ENCODE measurements at places on chromosomes 16 and 17. TPM values are rescaled to one million over a fixed set of nuclear protein-coding genes. Genes with fewer than 3 reads are reported as not detected.
A peak's percentile ranks its signal among the peaks of the same experiment; 100 is the strongest.

DNA sequence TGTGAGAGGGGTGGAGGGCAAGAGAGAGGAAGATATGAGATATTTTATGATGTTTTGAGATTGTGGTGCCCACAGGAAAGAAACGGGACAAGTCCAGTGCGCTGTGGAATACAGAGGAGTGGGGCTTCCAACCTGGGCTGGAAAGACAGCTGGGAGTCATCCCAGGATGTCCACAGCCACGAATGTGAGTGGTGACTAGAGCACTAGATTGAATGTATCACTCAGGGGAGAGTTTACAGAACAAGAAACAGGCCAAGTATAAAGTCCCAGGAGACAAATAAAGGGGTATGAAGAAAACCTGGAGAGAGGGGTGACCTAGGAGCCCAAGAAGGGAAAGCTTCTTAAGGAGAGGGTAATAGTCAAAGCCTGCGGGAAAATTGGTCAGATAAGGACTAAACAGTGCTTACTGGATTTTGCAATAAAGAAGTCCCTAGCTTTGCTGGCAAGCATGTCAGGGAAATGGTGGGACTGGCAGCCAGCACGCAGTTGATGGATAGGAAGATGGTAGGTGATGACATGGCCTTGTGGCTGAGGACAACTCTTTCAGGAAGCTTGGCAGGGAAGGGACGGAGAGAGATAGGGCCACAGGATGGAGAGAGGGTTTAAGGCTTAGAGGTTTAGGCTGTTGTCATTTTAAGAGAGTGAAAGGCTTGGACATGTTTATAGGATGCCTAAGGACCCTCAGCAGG, 114.5 kb downstream of the AXIN2 start:
- no peaks in the 10 kb centered on the region for H3K4me1 ChIP-seq
- H3K4me3 ChIP-seq, result no peak overlapping the region
- peaks cover 11% of the 10 kb centered on the region for H3K27me3 ChIP-seq
- H3K27ac ChIP-seq, result no peak overlapping the region
- H3K36me3 ChIP-seq, result no peaks in the 10 kb centered on the region

DNA sequence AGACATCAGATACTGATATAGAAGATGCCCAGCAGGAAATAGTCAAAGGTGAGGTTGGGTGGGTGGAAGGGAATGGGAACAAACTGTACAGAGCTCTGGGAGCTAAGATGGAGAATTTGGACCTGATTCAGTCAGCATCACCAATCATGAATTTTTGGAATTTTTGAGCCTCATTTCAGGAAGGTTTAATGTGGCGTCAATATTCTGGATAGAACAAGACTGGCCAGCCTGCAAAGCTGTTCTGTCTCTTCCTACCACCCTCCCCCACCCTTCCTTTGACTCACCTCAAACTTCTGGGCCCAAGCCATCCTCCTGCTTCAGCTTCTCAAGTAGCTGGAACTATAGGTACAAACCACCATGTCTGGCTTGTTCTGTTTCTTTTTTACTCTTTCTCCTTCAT, 32.6 kb downstream of the CTCF start:
- no peak for DNase-seq
- H3K36me3 ChIP-seq, result peaks cover 9% of the 10 kb centered on the region
- no peak overlapping the region for H3K27ac ChIP-seq
- H3K4me1 ChIP-seq, result peaks cover 24% of the 10 kb centered on the region
- no peak overlapping the region for H3K4me3 ChIP-seq

DNA sequence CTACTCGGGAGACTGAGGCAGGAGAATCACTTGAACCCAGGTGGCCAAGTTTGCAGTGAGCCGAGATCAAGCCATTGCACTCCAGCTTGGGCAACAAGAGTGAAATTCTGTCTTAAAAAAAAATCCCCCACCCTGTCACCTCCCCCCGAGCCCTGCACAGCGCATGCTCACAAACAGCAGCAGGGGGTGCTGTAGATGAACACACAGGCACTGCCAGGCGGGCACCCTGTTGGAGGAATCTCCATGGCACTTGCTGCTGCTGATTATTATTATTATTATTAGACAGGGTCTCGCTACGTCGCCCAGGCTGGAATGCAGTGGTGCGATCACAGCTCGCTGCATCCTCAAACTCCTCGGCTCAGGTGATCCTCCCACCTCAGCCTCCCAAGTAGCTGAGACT, 24.6 kb downstream of the FZD2 start:
- H3K4me1 ChIP-seq, result peaks cover 2% of the 10 kb centered on the region
- peaks cover 26% of the 10 kb centered on the region for H3K27me3 ChIP-seq
- no peaks in the 10 kb centered on the region for H3K36me3 ChIP-seq

- no peak overlapping the region for H3K4me3 ChIP-seq
- peaks cover 8% of the 10 kb centered on the region for H3K4me1 ChIP-seq
- H3K27ac ChIP-seq, result no peak overlapping the region
- peaks cover 4% of the 10 kb centered on the region for H3K27me3 ChIP-seq
- H3K36me3 ChIP-seq, result no peaks in the 10 kb centered on the region
- no peak for DNase-seq
Observed at GRCh38 chr16:23368469-23368868, 66.4 kb downstream of the SCNN1B start.

GRCh38 chr16:69754143-69754468, 620 bp downstream of the NOB1 start:
- no peaks in the 10 kb centered on the region for H3K27me3 ChIP-seq
- H3K27ac ChIP-seq, result peak overlapping the region; percentile 97
- no peak for DNase-seq
- H3K4me3 ChIP-seq, result peak overlapping the region; percentile 99
- H3K36me3 ChIP-seq, result peaks cover 20% of the 10 kb centered on the region

- H3K4me1 ChIP-seq, result no peaks in the 10 kb centered on the region
- peaks cover 2% of the 10 kb centered on the region for H3K36me3 ChIP-seq
- no peak overlapping the region for H3K27ac ChIP-seq
Observed at GRCh38 chr16:27740496-27741201, 190.7 kb downstream of the KATNIP start.

- H3K36me3 ChIP-seq, result peaks cover 8% of the 10 kb centered on the region
- DNase-seq, result no peak
- no peaks in the 10 kb centered on the region for H3K27me3 ChIP-seq
- peaks cover 2% of the 10 kb centered on the region for H3K4me1 ChIP-seq
Observed at GRCh38 chr16:87835882-87836331, 33.4 kb downstream of the SLC7A5 start.

- H3K36me3 ChIP-seq, result peaks cover 23% of the 10 kb centered on the region
- no peak overlapping the region for H3K27ac ChIP-seq
- DNase-seq, result no peak
- H3K4me1 ChIP-seq, result peaks cover 4% of the 10 kb centered on the region
Observed at GRCh38 chr17:67577429-67578141, 140.2 kb upstream of the NOL11 start.

DNA sequence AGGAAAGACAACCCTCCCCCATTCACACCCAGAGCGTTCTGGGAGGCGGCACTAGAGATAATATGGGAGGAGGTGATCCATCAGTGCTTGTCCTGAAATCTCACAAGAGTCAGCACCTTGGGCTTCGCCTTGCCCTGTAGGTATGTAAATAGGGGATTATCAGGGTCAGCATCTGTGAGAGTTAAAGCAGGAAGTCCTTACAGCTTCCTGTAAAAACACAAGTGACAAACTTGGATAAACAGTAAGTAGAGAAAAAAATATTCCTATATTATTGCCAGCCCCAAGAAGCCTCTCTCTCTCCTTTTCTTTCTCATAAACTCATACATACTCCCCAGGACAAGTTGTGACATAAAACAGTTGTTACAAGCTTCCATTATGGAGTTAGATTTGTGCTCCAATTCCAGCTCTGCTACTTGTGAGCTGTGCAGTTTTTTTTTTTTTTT, 187.7 kb downstream of the MAF start:
- H3K4me3 ChIP-seq, result no peak overlapping the region
- H3K27me3 ChIP-seq, result peaks cover 18% of the 10 kb centered on the region
- no peak for DNase-seq
- H3K27ac ChIP-seq, result no peak overlapping the region

GRCh38 chr17:79648181-79648831, 37.5 kb upstream of the RBFOX3 start:
- H3K27me3 ChIP-seq, result peaks cover 9% of the 10 kb centered on the region
- no peak for DNase-seq

DNA sequence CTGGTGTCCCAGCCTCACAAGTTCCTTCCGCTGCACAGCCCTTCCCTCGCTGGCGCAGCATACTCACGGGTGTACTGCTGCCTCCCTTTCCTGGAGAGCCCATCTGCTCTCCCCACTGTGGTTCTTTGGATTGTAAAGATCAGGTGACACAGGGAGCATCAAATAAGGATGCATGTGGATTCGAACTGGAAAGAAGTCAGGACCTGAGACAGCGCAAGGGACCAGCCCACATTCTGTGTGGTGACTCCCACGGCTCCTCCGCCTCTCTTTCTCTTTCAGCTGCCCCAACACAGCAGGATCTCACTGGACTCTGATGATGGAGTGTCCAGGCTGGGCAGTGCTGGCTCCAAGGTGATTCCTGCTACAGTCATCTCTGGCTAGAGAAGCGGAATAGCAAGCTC, 8.1 kb downstream of the LDAF1 start:
- H3K27ac ChIP-seq, result no peak overlapping the region
- H3K36me3 ChIP-seq, result peaks cover 12% of the 10 kb centered on the region
- H3K27me3 ChIP-seq, result no peaks in the 10 kb centered on the region
- H3K4me1 ChIP-seq, result peaks cover 7% of the 10 kb centered on the region

- H3K27ac ChIP-seq, result no peak overlapping the region
- H3K27me3 ChIP-seq, result no peaks in the 10 kb centered on the region
- DNase-seq, result no peak
- no peak overlapping the region for H3K4me3 ChIP-seq
Observed at GRCh38 chr16:59342669-59343068, 608.6 kb upstream of the GOT2 start.

GRCh38 chr17:3985846-3986245, 21.6 kb upstream of the ATP2A3 start:
- H3K27ac ChIP-seq, result no peak overlapping the region
- H3K4me1 ChIP-seq, result peaks cover 9% of the 10 kb centered on the region
- H3K36me3 ChIP-seq, result no peaks in the 10 kb centered on the region
- peaks cover 8% of the 10 kb centered on the region for H3K27me3 ChIP-seq
- DNase-seq, result no peak
- H3K4me3 ChIP-seq, result no peak overlapping the region

GRCh38 chr17:63476854-63477479, at the start of gene ACE:
ACE (plus strand) TSS chr17:63477061; CDS start chr17:63477095, 34 bp downstream.
- no peak within 1 kb of the TSS for H3K27ac ChIP-seq
- peak; percentile 54 for DNase-seq
- H3K27me3 ChIP-seq, result peaks cover 54% of the 10 kb centered on the region
- H3K36me3 ChIP-seq, result no peaks in the 10 kb centered on the region
- peak within 1 kb of the TSS; percentile 75 for H3K4me3 ChIP-seq

- H3K4me1 ChIP-seq, result peaks cover 23% of the 10 kb centered on the region
- H3K36me3 ChIP-seq, result peaks cover 44% of the 10 kb centered on the region
- H3K27me3 ChIP-seq, result no peaks in the 10 kb centered on the region
Observed at GRCh38 chr16:24973809-24974461, 41.2 kb downstream of the ARHGAP17 start.

DNA sequence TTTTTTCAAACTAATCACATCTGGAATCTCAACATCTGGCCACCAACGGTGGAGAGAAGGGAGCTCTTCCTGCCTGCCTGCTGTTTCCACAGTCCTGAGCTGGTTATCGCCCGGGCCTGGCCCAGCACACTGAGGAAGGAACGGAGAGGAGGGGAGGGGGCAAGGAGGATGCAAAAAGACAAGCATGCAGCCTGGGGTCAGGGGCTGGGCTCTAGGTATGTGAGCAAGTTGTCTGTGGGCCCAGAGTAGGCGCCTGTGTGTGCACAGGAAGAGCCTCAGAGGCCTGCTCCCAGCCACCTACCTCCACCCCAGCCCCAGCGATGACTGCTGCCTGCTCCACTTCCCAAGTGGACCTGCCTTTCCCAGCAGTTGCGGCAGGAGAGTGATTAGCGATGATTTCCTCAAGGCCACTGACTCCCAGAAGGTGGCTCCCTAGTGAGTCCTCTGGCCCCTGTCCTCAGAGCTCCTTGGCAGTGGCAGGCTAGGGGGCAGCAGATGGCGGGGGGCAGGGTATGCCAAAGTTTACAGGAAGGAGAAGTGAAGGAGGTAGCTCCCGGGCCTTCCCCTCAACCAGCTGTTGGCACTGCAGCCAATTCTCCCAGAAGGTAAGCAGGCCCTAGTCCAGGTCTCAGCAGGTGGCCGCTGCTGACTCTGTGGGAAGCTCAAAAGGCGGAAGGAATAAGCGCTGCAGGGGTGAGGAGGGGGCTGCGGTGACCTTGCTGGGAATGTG, 27.0 kb upstream of the RASD1 start:
- no peaks in the 10 kb centered on the region for H3K27me3 ChIP-seq
- no peak for DNase-seq
- no peaks in the 10 kb centered on the region for H3K36me3 ChIP-seq
- H3K27ac ChIP-seq, result no peak overlapping the region
- no peaks in the 10 kb centered on the region for H3K4me1 ChIP-seq
- H3K4me3 ChIP-seq, result no peak overlapping the region

GRCh38 chr17:65121368-65121767, 15.8 kb upstream of the RGS9 start:
- peak overlapping the region; percentile 74 for H3K27ac ChIP-seq
- H3K36me3 ChIP-seq, result peaks cover 1% of the 10 kb centered on the region
- H3K4me3 ChIP-seq, result peak overlapping the region; percentile 86
- peaks cover 19% of the 10 kb centered on the region for H3K4me1 ChIP-seq

DNA sequence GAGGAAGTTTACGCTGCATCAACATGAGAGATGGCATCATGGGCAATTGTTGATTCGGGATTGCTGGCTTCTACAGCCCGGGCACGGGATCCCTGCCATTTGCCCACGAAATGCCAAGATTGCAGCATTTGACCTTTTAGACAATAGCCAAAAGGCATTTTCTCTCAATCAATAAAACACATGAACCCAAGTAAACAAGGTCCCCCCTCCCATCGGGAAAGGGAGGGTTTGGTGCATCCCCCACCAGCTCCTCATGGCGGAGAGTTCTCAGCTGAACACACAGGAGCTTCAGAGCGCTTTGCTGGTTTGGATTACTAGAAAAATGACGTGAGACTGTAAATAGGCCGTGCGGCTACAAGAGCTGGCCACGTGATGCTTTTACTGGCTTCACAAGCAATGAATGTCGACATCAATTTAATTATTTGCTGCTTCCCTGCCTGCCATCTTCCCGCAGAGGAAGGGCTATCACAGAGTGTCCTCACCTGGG, 147.6 kb downstream of the C16orf95 start:
- no peak for DNase-seq
- H3K27ac ChIP-seq, result no peak overlapping the region
- H3K27me3 ChIP-seq, result no peaks in the 10 kb centered on the region
- H3K36me3 ChIP-seq, result no peaks in the 10 kb centered on the region

GRCh38 chr17:7281953-7282751, 634 bp downstream of the SLC2A4 start:
- peak overlapping the region; percentile 80 for H3K4me3 ChIP-seq
- DNase-seq, result no peak
- no peaks in the 10 kb centered on the region for H3K36me3 ChIP-seq
- H3K4me1 ChIP-seq, result peaks cover 14% of the 10 kb centered on the region
- peaks cover 27% of the 10 kb centered on the region for H3K27me3 ChIP-seq

Gene TEDC2
- total RNA-seq, result 17.8 TPM

Gene COX6A2
- not detected for total RNA-seq

Gene SOX8
- 0.50 TPM for total RNA-seq

Gene SMTNL2
- total RNA-seq, result not detected

Gene DUSP3
- 15.7 TPM for total RNA-seq

Gene TUBG2
- 19.2 TPM for total RNA-seq

Gene ST6GALNAC1
- not detected for total RNA-seq

Gene KCTD11
- total RNA-seq, result 8.7 TPM

Measured in activated naive CD8-positive, alpha-beta T cell treated with anti-CD3 and anti-CD28 coated beads, Interleukin-2, amount 10 ng/mL, durations not matched to agents 7 days and 5 days (primary cell).